ENCODE measurements at places on chromosomes 3 and 15.

DNA sequence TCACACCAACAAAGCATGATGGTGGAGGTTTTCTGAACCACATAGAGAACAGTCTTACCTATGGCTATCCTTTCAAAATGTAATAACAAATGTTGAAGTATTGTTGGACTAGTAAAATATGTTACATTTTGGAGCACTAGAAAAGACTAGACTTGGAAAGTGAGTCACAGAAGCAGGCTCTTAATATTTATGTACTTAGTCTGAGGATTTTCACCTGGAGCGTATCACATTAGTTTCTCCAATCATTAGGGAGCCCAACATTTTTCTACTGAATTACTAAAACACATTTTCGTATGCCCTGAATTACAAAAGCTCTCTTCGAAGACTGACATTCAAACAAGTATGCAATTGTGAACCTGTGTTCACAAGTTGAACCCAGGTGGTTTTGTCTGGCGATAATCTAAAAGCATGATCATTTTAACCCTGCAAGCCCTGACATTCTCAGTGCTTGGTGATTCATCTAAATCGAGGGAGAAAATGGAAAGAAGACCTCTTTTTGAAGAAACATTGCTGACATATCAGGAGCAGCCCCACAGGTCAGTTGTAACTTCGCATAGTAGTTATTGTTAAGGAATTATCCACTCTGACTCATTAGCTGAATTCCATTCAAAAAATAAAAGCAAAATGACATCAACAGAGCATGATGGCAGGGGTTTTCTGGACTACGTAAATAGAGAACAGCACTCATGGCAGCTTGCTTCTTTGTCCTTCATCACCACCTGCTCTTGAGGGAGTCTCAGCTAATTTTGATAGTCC lies 679.8 kb upstream of the NECTIN3 start:
- no peak overlapping the region for H3K4me3 ChIP-seq
- no peaks in the 10 kb centered on the region for H3K36me3 ChIP-seq
- H3K27ac ChIP-seq = no peak overlapping the region
- DNase-seq = no peak

- no peaks in the 10 kb centered on the region for H3K4me1 ChIP-seq
- H3K36me3 ChIP-seq = no peaks in the 10 kb centered on the region
- DNase-seq = no peak
- H3K27ac ChIP-seq = no peak overlapping the region
These were observed 662.8 kb upstream of the CCDC54 start for GRCh38 chr3:106714400-106714799.

GRCh38 chr3:116058844-116059243 lies 386.4 kb downstream of the LSAMP start:
- no peaks in the 10 kb centered on the region for H3K36me3 ChIP-seq
- no peak overlapping the region for H3K4me3 ChIP-seq
- H3K27ac ChIP-seq = no peak overlapping the region
- no peaks in the 10 kb centered on the region for H3K27me3 ChIP-seq

GRCh38 chr3:95438274-95438673 lies 1375.4 kb downstream of the NSUN3 start:
- no peak overlapping the region for H3K27ac ChIP-seq
- H3K36me3 ChIP-seq = no peaks in the 10 kb centered on the region
- H3K4me3 ChIP-seq = no peak overlapping the region
- no peaks in the 10 kb centered on the region for H3K27me3 ChIP-seq
- DNase-seq = no peak

- no peak overlapping the region for H3K4me3 ChIP-seq
- H3K27ac ChIP-seq = no peak overlapping the region
- no peaks in the 10 kb centered on the region for H3K4me1 ChIP-seq
- no peak for DNase-seq
These were observed 65.8 kb downstream of the CTNNB1 start for GRCh38 chr3:41265011-41265545.

DNA sequence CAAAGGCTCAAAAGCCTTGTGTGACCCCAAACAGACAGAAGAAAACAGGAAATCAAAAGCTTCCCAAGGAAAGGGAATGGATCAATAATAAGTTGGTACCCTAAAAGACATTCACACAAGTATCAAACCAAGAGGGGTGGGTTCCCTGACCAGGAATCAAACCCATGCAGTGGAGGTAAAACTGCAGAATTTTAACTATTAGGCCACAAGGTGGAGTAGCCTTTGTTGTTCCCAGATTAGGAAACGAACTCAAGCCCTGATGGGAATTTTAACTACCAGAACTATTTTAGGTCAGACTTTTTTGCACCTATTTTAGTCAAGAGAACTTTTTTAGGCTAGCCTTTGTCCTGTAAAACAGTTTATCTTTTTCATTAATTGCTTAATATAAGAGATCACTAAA lies 31.4 kb downstream of the SETMAR start:
- no peak overlapping the region for H3K27ac ChIP-seq
- H3K4me3 ChIP-seq = no peak overlapping the region
- no peak for DNase-seq

DNA sequence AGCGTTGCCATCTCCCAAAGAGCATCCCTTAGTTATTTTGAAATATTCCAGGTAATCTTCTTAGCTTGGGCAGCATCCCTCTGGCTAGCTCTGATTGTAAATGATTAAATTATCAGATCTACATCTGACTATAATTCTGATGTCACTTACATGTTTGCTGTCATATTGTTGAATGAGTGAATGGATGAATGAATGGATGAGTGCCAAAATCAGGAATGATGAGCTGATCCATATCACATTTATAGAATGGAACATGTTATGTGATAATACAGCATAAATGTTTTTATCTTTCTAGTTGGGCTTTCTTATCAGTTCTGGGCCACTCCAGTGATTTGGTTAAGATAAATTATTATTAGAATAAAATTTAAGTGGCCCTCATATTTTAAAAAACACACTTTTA lies 14.0 kb downstream of the FAN1 start:
- no peaks in the 10 kb centered on the region for H3K4me1 ChIP-seq
- H3K4me3 ChIP-seq = no peak overlapping the region
- peaks cover 28% of the 10 kb centered on the region for H3K36me3 ChIP-seq

- H3K27ac ChIP-seq = no peak overlapping the region
- no peaks in the 10 kb centered on the region for H3K27me3 ChIP-seq
- H3K4me3 ChIP-seq = no peak overlapping the region
- H3K4me1 ChIP-seq = no peaks in the 10 kb centered on the region
- H3K36me3 ChIP-seq = no peaks in the 10 kb centered on the region
- no peak for DNase-seq
These were observed 15.3 kb downstream of the APBA2 start for GRCh38 chr15:28900892-28901586.

Measured in transverse colon (tissue), 4 donors.